SW 1271 (cell line): ENCODE measurements at places on chromosomes 11 and 22.

DNA sequence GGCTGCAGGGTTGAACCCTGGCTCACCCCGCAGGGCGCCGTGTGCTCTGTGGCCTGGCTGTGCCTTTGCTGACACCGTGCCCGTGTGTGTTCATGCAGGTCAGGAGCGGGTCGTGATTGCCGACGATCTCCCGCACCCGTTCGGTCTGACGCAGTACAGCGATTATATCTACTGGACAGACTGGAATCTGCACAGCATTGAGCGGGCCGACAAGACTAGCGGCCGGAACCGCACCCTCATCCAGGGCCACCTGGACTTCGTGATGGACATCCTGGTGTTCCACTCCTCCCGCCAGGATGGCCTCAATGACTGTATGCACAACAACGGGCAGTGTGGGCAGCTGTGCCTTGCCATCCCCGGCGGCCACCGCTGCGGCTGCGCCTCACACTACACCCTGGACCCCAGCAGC lies 47.0 kb upstream of the PPP6R3 start:
- DNase-seq: no peak

DNA sequence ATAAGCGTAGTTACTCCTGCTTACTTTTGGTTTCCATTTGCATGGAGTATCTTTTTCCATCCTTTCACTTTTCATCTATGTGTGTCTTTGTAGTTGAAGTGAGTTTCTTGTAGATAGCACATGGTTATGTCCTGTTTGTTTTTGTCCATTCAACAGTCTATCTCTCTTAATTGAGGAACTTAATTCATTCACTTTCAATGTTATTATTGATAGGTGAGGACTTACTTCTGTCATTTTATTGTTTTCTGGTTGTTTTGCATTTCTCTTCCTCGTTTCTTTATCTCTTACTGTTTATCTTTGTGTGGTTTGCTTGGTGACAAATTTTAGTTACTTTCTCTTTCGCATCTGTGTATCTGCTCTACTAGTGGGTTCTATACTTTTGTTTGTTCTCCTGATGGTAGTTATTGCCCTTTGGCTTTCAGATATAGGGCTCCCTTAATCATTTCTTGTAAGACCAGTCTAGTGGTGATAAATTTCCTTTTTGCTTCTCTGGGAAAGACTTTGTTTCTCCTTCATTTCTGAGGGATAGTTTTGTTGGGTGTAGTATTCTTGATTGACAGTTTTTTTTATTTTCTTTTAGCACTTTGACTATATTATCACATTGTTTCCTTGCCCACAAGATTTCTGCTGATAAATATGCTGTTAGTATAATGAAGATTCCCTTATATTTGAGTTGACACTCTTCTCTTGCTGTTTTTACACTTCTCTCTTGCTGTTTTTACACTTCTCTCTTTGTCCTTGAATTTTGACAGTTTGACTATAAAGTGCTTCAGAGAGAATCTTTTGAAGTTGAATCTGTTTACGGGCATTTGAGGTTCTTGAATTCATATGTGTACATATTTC lies 9.0 kb upstream of the RAG1 start:
- DNase-seq: no peak

- no peak for DNase-seq
These were observed 32.3 kb downstream of the MRGPRD start for GRCh38 chr11:68948496-68948895.

GRCh38 chr11:35520376-35520775 lies 5.0 kb downstream of the PAMR1 start:
- DNase-seq: no peak

DNA sequence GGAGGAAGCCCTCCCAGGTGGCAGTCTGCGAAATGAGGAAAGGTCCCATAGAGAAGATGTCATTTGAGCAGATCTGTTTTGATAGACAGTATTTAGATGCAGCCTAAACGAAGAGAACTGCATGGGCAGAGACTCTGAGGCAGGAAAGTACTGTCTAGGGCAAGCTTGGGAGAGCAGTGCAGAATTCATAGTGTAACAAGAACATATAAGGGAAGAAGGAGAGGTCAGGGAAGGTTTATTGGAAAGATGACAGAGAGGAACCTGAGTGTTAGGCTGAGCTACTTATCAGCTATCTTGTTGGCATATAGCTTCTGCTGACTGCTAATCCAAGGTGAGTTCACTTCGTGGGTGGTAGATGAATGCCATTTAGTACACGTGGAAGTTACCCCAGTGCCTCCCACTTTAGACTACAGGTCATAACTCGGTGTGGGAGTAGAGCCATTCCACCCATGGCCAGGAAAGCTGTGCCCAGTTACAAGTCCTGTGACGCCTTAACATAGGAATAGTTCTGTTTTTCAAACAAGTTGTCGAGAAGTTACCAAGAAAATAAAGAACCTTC lies 99.5 kb downstream of the DBX1 start:
- DNase-seq: no peak

DNA sequence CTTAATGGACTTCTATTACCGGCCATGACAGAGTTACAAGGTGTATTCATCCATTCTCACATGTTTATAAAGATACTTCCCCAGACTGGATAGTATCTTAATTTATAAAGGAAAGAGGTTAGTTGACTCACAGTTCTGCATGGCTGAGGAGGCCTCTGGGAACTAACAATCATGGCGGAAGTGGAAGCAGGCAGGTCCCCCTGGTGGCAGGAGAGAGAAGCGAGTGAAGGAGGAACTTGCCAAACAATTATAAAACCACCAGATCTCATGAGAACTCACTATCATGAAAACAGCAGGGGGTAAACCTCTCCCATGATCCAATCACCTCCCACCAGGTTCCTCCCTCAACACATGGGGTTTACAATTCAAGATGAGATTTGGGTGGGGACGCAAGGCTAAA lies 170.0 kb upstream of the PDGFD start:
- DNase-seq: no peak

DNA sequence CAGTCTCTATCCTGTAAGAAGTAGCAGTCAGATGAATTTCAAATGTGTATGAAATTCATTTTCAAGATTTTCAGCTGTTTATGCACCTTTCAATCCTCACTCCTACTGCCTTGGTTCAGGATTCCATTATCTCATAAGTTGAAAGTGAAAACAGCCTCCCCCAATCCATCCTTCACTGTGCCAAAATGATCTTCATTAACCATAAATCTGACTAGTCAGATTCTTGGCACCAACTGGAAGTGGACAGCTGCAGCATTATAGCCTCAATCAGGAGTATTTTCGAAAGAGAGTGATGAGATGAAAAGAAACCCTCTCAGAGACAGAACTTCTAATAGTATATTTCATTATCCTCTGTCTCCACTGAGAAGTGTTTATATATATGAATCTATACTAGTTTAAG lies 365.3 kb upstream of the PDGFD start:
- no peak for DNase-seq

- DNase-seq: no peak
These were observed 526.0 kb downstream of the ETS1 start for GRCh38 chr11:128061281-128061871.

DNA sequence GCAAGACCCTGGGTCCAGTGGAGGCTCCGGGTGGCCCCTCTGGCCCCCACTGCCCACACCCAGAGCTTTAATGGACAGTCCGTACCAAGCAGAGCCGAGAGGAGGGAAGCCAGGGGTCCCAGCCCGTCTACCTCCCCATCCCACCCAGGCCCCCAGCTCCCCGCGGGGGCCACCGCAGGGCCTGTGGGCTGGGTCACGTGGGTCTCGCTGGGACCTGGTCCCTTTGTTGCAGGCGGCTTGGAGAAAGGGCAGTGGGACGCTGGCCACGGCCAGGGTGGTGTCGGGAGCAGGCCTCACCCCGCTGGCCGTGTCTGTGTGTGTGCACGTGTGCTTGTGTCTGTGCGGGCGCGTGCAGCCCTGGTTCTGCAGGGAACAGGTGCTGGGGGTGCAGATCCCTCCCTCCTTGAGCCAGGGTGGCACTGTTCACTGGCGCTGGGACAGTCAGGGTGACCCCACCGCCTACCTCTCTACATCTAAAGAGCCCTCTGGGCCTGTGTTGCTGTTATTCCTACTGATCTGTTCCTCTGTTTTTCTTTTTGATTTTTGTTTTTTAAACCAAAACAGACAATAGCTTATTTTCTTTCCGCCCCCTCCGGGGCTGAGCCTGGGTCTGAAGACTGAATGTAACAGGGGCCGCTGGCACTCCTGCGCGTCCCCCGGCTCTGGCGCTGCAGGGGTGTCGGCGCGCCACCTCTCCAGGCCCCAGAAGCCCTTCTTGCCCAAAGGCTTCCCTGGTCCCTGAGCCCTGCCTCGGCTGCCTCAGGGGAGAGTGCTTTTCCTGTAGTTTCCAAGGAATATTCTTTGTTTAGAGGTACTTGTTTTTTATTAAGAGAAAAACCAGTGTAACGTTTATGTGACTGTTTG lies 20.1 kb upstream of the TMEM191C start:
- DNase-seq: no peak

- no peak for DNase-seq
These were observed 682.3 kb downstream of the TBC1D22A start for GRCh38 chr22:47444746-47445065.

DNA sequence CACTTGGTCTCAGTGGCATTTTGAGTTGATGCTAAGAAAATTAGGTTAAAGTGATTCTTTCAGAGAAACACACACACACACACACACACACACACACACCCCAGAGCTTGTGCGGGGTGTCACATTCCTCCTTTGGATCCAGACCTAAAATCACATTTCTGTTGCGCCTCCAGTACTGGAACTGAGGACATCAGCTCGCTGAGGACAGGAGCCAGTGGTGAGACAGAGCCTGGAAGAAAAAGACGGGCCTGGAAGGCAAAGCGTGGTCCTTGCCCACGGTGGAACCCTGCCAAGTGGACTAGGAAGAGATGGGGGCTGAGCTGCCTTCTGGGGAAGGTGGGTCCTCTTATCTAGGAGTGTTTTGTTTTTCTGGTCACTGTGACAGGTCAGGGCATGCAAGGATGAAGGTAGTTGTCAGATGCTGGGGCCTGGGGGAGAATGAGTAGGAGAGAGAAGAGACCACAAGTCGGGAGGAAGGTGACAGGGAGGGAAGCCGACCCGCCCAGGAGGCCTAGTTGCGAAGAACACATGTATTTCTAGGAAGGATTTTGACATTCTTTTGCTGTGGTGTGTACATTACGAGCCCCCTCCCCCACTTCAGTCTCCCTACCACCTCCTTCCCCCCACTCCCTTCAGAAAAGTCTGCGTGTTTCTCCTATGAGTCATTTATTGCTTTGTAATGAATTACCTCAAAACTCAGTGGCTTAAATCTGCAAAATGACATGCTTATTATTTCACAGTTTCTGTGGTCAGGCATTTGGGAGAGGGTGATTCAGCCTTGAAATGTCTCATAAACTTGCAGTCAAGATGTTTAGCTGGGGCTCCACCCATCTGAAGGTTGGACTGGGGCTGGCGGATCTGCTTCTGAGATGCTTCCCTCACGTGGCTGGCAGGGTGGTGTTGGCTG lies 4.8 kb upstream of the ELFN2 start:
- peak; percentile 61 for DNase-seq

DNA sequence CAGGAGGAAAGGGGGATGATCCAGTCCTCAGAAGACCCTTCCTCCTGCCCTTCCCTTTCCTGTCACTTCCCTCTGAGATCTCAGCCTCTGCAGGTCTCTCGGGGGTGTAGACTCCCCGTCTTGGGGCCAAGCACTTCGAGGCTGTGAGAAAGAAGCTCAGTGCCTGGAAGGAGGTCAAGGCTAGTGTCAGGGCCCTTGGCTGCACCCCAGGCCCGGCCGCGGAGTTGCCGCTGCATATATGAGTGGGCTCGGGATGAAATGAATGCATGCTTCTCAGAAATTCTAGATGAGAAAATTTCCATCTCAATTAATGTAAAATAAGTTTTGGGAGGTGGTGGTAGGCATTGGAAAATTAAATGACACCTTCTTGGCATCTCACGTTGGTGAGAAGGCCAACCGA lies 1313.7 kb downstream of the BRD1 start:
- DNase-seq: no peak

- DNase-seq: no peak
These were observed 75.5 kb upstream of the CLDN5 start for GRCh38 chr22:19599626-19600243.

GRCh38 chr11:114135737-114136151 lies 76.2 kb downstream of the ZBTB16 start:
- no peak for DNase-seq

GRCh38 chr11:107991868-107992414 lies 16.8 kb upstream of the CUL5 start:
- no peak for DNase-seq

DNA sequence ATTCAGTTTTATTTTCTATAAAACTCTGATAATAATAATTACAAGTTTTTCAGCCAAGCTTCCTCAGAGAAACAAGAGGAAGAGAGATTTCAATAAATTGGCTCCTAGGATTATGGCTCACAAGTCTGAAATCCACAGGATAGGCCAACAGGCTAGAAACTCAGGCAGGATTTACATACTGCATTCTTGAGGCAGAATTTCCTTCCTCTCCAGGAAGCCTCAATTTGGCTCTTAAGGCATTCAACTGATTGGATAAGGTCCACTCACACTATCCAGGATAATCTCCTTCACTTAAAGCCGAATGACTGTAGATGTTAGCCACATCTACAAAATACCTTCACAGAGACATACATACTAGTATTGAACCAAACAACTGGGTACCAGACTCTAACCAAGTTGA lies 120.3 kb upstream of the FAT3 start:
- no peak for DNase-seq

- no peak for DNase-seq
These were observed 1411.1 kb downstream of the BRD1 start for GRCh38 chr22:48416396-48417224.

DNA sequence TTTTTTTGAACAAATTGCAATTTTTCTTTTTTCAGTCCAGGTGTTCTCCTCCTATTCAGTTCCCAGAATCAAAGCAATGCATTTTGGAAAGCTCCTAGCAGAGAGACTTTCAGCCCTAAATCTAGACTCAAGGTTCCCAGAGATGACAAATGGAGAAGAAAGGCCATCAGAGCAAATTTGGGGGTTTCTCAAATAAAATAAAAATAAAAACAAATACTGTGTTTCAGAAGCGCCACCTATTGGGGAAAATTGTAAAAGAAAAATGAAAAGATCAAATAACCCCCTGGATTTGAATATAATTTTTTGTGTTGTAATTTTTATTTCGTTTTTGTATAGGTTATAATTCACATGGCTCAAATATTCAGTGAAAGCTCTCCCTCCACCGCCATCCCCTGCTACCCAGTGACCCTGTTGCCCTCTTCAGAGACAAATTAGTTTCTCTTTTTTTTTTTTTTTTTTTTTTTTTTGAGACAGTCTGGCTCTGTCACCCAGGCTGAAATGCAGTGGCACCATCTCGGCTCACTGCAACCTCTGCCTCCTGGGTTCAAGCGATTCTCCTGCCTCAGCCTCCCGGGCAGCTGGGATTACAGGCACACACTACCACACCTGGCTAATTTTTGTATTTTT lies 6.2 kb upstream of the UBE4A start:
- no peak for DNase-seq

DNA sequence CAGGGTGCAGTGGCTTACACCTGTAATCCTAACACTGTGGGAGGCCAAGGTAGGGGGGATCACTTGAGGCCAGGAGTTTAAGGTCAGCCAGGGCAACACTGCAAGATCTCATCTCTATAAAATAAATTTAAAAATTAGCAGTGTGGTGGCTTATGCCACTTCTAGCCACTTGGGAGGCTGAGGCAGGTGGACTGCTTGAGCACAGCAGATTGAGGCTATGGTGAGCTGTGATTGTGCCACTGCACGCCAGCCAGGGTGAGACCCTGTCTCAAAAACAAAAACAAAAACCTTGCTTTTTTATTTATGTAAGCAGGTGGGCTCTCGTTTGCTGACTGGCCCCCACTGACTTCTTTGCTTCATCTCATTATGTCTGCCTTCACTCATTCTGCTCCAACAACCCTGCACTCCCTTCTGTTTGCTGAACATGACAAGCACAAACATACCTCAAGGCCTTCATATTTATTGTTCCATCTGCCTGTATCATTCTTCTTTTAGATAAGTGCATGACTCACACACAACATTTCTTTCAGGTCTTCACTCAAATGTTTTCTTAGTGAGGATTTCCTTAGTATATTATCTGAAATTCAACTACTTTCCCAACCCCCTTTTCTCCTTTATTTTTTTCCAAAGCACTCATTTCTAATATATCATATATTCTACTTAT lies 32.4 kb upstream of the CLNS1A start:
- no peak for DNase-seq
